ENCODE measurements at places on chromosomes 2 and 18.

DNA sequence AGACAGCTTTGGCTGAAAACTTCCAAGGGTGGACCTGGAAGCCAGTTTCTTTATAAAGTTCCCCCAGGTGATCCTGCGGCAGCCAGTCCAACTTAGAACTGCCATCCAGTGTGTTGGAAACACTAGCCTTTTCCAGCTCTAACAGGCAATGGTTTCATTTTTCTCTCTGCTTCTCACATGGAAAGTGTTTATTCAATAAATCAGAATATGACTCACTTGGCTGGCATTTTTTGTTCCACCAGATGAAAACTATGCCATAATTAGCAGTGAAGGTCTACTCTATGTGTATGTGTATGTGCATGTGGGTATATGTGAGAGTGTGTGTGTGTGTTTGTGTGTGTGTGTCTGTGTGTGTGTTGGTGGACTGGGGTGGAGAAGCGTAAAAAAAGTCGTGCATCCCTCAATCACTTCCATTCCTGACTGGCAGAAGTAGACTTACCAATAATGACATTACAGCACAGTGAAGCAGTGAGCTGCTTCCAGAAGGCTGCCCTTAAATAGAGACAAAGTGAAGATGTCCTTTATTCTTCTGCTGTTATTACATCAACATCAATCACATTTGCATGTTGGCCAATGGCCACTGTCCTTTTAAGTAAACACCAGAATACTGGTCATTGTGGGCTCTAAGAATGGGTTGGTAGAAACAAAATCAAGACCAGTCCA, 90.9 kb upstream of the SETBP1 start:
- DNase-seq = peak; percentile 66

- DNase-seq = no peak
Measured at GRCh38 chr2:137834760-137835379, 129.4 kb upstream of the HNMT start.

DNA sequence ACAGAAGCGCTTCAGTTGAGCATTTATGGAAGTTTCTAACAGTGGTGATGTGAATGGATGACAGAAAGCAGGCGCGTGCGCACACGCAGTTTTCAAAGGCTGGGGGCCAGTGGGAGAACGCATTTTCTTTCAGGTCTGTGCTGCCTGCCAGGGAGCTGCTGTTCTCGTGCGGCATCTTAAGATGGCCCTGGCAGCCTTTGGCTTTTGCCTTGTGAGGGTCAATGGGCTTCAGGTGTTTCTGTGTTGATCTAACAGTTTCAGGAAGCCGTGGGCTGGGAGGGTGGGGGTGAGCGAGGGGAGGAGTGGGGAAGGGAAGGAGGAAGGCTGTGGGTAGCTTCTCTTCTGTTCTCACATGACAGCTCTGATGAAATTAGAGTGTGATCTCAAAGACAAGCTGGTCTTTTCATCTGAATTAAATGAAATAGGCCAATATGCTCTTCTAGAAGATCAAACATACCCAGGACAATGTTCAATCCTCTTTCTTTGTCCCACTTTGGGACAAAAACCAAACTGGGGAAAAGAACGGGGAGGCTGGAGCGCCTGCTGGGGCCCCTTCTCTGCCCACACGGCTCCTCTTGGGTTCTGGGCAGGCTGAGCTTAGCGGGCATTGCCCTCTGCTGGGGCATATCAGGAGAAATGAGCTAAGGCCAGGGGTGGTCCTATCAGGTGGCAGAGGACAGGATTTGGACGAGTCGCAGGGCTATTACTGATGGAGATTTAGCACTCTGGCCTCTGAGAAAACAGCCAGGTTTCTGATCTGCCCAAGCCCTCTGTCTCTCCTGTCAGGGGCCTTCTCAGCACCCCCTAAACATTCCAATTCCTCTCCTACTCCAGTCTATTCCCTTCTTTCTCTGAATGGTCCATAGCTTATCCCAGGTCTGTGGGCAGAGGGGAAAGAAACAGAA, 126.2 kb upstream of the LGALSL start:
- peak; percentile 4 for DNase-seq

GRCh38 chr2:232520489-232520888, 301 bp downstream of the PRSS56 start:
- DNase-seq = no peak

DNA sequence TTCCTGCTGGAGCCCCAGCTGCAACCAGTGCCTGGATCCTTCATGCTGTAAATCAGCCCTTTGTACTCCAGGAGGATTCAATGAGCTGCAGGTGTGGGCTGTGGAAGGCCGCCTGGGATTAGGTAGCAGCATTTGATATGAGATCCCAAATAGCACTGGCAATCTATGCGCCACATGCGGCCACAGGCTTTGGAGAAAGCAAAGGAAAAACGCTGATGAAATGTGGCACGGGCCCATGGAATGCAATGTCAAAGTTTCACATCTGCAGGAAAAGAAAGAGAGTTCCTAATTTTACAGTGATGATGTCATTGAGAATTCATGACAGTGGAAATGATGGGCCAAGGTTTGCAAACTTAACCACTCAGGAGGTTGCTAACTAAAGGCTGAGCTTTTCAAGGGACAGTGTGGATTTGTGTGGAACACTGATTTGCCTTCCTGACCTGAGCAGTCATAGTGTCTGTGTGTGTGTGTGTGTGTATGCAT, 216.4 kb upstream of the OSR1 start:
- peak; percentile 6 for DNase-seq

DNA sequence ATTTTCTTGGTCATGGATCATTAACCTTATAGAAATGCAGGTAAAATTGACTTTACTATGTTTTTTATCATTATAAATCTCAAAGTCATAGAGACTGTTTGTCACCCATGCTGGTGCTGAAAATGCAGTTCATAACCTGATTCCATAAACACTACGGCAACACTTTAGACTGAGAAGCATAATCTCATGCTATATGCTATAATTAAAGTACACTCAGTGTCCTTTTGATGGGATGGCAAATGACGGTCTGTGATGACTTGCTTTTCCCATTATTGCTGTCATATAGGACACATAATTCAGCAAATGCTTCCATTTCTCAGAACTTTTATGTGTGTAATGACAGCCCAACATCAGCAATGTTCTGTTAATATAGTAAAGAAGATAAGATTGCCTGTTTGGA, 162.9 kb downstream of the CD226 start:
- no peak for DNase-seq

GRCh38 chr2:60558536-60558935, 5.1 kb upstream of the BCL11A start:
- no peak for DNase-seq

GRCh38 chr2:228268756-228269155, 87.3 kb upstream of the SPHKAP start:
- DNase-seq = no peak

- no peak for DNase-seq
Measured at GRCh38 chr18:50460716-50461115, 85.9 kb downstream of the SKA1 start.

- no peak for DNase-seq
Measured at GRCh38 chr2:179854891-179855290, 6.5 kb downstream of the ZNF385B start.

DNA sequence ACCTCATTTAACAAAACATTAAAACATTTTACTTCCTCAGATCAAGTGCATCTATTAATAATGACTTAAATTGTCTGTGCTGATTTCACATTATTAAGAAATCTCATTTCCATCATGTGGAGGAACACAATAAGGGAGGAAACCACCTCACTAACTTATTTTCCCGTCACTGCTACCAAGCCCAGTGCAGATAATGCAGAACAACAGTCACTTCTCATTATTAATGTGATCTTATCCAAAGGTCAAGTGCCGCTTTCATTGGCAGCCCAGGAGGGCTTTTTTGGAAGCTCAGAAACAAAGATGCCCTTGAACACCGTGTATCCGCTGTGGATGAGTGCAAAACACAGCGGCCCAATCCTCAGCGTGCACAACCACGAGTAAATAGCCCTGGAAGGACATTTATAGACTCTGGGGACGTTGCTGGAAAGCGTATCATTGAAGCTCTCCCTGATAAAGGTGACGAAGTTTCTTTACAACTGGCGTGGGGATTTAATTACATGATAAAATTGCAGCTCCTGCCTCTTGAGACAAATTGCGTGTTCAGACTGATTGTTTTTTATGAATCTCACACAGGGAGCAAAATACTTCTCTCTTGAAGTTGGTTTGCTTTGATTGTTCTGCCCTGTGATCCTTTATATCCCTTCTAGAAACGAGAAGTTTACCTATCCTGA, 13.2 kb downstream of the ASB18 start:
- no peak for DNase-seq

GRCh38 chr2:219165058-219165911, 4.5 kb downstream of the SLC23A3 start:
- no peak for DNase-seq
